ENCODE measurements at places on chromosomes 5 and 9.
A peak's percentile ranks its signal among the peaks of the same experiment; 100 is the strongest.

GRCh38 chr5:145210020-145210419 is 625.1 kb downstream of the PRELID2 start:
- no peak for DNase-seq

- no peak for DNase-seq
Measured at GRCh38 chr5:90861843-90862586, 303.4 kb downstream of the ADGRV1 start.

GRCh38 chr5:61256474-61256873 is 75.6 kb upstream of the ZSWIM6 start:
- DNase-seq, result no peak

DNA sequence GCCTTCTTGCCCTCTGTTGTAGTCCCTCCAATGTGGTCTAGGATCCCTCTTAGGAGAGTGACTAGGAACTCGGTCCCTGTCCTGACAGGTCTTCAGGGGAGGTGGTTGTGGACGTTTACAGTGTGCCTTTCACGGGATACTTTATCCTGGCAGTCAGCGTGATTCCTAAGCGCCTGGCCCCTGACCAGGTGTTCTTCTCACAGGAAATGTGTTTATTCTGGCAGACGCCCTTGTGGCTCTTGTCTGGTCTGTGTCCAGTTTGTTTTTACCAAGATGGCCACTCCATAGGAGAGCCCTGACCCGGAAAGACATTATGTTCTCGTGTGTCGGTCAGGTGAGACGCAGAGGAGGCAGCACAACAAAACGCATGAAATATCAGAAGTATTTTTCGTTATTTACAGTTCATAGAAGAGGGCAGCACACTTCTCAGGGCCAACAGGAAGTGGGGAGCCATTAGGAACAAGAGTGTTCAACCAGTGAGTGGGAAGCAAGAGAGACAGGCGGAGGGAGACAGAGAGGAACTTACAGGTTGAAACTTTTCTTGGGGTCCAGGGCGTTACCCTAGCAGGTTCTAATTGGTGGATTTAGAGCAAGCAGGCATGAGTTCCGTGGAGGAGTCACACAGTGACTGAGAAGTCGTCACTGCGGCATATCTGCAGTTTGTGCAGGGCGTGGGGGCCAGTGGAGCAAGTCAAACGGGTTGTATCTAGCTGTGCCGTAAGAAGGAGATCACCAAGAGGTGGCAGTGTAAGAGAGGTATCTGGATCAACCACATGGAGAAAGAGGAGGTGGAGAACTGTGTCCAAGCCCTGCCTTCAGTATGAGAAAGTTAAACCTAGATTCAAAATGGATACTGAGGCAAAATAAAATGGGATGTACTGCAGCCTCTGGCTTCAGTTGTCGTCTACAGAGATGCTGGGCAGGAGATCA is 412.9 kb downstream of the ZSWIM6 start:
- no peak for DNase-seq

- DNase-seq, result no peak
Measured at GRCh38 chr9:78519786-78520185, 222.9 kb downstream of the PSAT1 start.

DNA sequence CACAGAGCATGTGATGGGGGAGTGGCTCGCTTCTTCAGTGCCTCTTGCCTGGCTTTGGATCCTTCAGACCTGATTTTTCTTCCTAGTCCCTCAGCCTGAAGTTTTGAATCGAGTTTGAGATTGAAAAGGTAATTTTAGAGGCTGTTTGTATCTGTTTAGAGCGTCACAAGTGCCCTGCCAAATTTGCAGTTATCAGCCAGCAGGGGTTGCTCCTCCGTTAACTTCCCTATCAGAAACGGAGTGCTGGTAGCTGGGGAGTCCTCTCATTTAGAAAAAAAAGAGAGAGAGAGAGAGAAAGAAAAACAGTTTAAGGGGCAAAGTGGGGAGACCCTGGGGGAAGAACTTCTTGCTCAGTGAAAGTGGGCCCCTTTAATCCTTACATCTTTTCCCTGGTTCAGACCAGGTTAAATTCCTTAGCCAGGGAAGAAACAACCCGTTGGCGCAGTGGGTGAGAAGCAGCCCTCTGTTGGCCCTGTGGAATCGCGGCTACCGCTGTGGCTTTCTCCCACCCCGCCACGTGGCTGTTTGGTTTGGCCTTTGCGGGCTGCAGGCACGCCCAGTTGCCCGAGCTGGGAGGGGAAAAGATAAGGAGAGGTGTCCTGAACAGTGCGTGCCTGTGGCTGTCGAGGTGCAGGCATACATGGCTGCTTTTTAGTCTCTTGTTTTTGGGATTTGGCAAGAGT is 576.7 kb upstream of the ACO1 start:
- DNase-seq, result no peak

- DNase-seq, result peak; percentile 31
Measured at GRCh38 chr9:27535701-27536118, 6.1 kb upstream of the MOB3B start.

GRCh38 chr5:149946118-149946517 is 1.5 kb upstream of the PDE6A start:
- no peak for DNase-seq

GRCh38 chr9:134566196-134566847 is 75.3 kb upstream of the COL5A1 start:
- DNase-seq, result no peak

GRCh38 chr9:69198521-69199220 is 24.6 kb downstream of the TJP2 start:
- DNase-seq, result no peak

DNA sequence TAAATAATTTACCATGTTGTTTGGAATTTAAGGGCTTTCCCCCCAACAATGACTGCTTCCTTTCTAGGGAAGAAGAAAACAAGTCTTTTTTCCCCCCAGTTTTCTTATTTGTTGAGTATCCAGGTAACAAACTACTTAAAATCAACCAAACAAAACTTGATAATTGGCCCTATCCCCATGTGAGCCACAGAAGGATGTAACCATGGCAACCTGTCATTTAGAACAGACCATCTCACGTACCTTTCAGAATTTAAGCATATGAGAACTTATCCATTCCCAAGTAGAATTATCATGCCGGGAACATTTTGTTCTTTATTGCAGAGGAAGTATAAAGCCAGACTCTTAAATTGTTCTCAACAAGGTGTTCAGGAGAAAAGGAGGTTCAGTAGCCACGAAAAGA is 392.3 kb downstream of the CETN3 start:
- no peak for DNase-seq

- DNase-seq, result no peak
Measured at GRCh38 chr9:1320607-1321195, 270.5 kb downstream of the DMRT2 start.

DNA sequence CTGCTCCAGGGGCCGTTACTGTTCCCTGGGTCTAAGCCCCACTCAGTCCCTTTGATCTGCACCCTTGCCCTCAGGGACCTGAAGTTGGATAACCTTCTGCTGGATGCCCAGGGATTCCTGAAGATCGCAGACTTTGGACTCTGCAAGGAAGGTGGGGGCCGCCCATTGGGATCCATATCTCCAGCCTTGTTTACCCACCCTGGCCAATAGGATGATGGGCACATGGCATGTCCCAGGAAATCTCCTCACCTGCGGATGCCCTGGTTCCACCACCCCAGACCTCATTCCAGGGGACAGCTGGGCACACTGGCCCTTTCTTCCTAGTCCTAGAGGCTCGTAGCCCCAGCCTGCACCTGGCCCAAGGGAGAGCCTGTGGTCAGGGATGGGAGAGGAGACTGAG is 5.5 kb downstream of the ZDHHC12 start:
- DNase-seq, result no peak

GRCh38 chr9:96317335-96317980 is 15.5 kb upstream of the HSD17B3 start:
- DNase-seq, result peak; percentile 51

- no peak for DNase-seq
Measured at GRCh38 chr5:180180846-180181245, 28.2 kb downstream of the RASGEF1C start.

DNA sequence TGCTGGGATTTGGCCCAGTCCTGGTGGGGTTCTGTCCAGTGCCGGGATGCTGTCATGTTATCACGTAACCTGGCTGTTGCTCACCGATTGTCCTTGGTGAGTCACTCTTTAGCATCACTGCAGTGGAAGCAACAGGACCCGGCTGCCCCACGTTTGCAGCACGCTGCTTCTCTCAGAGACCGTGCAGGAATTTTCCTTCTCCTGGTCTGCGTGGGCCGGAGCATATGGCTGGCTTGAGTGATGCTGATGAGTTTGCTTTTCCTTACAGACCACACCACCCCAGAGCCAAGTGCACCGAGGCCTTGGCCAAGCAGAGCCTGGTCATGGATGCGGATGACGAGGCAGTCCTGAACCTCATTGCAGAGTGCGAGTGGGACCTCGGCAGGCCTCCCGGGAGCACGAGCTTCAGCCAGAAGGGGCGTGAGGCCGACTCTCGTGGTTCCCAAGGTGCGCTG is 21.4 kb downstream of the CEP72 start:
- DNase-seq, result no peak

DNA sequence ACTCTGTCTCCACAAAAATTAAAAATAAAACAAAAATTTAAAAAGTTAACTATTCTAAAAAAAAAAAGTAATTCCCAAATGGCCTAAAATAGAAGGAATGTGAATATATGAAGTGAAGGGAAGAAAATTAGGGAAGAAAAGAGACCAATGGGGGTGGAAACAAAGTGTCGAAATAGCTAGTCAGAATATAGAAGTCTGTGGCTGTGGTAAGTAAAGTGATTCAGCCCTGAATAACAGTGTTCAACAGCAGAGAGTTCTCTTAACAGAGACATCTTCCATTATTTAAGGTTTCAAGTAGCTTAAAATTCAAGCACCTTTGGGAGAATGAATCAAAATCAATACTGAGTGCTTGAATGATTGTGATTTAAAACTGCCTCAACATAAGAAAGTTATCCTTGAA is 51.7 kb downstream of the LPAR1 start:
- no peak for DNase-seq

Measured in hematopoietic multipotent progenitor cell treated with erythropoietin and hydrocortisone succinate and interleukin-3 and kit ligand, for 8 days (in vitro differentiated cells).